GM12891 (cell line): ENCODE measurements at places on chromosomes 12 and 14.

DNA sequence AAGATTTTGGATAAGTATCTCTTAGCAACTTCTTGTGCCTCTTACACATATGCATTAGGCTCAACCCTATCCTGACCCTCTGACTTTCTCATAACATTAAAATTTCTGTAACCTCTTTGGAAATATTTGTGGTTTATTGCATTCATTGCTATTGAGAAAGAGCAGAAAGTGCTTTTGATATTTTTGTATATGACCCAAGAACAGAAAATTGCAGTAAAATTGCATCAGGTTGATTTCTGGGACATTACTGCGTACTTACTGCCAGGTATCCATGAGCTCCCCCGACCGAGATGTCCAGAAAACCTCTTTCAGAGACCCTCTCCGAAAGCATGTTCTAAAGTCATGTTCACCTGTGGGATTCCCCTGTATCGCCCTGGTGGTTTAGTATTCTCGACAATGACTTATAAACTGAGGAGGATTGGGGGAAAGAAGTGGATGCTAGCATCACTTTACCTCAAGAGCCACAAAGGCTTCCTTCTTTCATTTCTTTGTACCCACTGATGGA is 14.5 kb upstream of the IL22 start:
- DNase-seq = no peak

DNA sequence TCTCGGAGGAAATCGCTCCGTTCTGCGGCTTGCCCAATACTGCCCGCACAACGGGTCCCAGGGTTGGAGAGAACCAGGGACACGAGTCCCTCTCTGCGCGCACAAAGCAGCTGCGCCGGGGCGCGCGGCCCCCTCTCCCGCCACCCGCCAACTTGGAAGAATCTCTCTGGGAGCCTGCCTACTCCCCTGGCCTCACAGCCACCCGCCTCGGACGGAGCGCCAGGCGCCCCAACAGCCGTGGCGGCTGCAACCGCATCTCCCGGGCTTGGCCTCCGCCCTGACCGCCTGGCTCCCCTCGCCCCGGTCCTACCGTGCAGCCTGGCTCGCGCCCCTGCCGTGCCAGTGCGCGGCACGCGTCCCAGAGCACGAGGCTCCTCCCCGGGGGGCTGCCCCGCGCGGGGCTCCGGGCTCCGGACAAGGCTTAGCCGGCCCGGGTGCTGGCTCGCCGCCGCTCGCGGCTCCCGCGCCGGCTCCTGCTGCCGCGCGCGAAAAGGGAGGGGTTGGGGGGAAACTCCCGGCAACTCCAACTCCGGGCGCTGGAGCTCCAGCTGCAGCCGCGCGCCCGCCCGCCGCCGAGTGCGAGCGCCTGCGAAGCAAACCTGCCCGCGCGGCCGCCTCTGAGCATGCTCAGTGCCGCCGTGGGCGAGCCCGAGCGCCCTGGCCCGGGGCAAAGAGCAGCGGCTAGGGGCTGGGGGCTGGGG is at the start of gene STXBP6:
Gene STXBP6 (minus strand): TSS at position 580 of the 701 bp plus-strand sequence. CDS start 75,329 bp downstream, outside the sequence.
- peak; percentile 22 for DNase-seq

DNA sequence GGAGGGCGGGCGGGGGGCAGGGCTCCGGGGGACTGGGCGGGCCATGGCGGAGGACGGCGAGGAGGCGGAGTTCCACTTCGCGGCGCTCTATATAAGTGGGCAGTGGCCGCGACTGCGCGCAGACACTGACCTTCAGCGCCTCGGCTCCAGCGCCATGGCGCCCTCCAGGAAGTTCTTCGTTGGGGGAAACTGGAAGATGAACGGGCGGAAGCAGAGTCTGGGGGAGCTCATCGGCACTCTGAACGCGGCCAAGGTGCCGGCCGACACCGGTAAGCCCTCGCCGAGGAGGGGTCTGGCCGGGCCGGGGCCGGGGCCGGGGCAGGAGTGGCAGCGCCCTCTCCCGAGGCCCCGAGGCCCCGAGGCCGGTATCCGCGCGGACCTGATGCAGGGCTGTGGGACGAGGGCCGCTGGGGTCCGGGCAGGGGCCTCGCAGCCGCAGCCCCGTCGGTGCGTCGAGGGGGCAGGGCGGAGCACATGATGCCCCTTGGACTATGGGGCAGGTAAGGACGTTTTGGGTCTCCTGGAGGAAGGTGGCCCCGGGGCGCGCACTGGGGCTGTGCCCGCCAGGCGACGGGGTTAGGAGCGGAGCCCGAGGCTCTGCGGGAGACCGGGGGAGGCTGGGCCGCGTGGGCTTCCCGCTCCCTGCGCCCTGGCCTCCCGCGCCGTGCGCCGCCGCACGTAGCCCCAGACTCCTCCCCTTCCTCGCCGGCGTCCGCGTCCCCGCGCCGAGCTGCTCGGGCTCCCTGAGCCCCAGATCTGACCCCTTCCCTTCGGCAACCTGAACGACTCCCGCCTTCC is at the start of gene TPI1:
Gene TPI1 (plus strand): TSS at position 119 of the 798 bp plus-strand sequence. CDS start 36 bp downstream, at position 155.
- peak; percentile 93 for DNase-seq

GRCh38 chr12:113581342-113581741 is 109.7 kb upstream of the LHX5 start:
- DNase-seq = no peak

GRCh38 chr12:25800101-25800500 is 158.4 kb upstream of the RASSF8 start:
- no peak for DNase-seq

GRCh38 chr14:61091657-61092273 is 110.7 kb downstream of the SLC38A6 start:
- no peak for DNase-seq

DNA sequence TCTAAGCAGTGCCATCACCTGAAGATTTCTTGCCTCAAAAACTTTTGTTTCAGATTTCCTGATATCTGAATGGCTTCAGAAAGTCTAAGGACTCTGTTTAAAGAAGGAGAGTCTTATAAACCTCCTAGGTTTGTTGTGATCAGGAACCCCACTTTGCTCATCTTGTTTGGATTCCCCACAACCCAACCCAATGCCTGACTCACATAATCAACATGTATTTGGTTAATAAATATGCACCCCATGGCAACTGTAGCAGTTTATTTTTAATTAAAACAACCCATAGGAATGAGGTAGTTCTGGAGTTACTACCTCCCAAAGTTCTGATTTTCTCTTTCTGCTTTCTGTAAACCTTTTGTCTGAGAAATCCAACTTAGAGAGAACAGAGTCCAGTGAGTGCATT is 51.5 kb downstream of the DBX2 start:
- DNase-seq = no peak

GRCh38 chr12:30200864-30201263 is 417.1 kb upstream of the TMTC1 start:
- DNase-seq = no peak

GRCh38 chr12:6235499-6235898 is 35.3 kb downstream of the CD9 start:
- DNase-seq = no peak

DNA sequence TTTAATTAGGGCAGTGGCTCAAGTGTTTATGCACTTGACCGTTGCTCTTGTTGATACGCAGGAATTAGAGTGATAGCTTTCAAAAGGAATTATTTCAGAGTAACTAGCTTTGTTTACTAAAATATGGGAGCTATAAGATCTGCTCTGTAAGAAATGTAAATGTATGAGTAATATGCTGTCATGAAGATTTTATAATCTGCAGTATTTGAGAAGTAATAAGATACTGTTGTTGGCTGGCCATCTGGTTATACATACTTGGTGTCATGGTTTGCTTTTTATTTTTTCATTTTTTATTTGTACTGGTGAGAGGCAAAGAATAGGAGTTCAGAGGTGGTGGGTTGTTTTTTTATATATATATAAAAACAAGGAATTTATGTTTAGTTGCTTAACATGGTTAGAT is 58.5 kb downstream of the PLXNC1 start:
- no peak for DNase-seq
